ENCODE measurements at places on chromosomes 4 and X.

DNA sequence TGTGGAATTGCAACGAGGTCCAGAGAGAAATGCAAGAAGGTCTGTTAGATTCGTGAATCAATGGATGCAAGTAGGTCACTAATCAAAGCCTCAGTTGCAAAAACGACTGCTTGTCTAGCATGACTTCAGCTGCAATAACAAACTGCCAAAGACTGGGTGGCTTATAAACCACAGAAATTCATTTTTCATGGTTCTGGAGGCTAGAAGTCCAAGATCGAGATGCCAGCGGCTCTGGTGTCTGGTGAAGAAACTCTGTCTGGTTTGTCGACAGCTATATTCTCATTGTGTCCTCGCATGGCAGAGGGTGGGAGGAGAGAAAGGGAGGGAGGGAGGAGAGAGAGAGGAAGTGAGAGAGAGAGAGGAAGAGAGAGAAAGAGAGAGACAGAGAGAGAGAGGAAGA is 114.7 kb downstream of the MXRA5 start:
- H3K4me1 ChIP-seq: no peaks in the 10 kb centered on the region
- H3K27me3 ChIP-seq: no peaks in the 10 kb centered on the region
- DNase-seq: no peak
- no peak overlapping the region for H3K4me3 ChIP-seq
- no peaks in the 10 kb centered on the region for H3K36me3 ChIP-seq
- H3K27ac ChIP-seq: no peak overlapping the region

- H3K27me3 ChIP-seq: no peaks in the 10 kb centered on the region
- H3K27ac ChIP-seq: no peak within 1 kb of the TSS
- H3K4me3 ChIP-seq: no peak within 1 kb of the TSS
- H3K4me1 ChIP-seq: no peaks in the 10 kb centered on the region
- no peaks in the 10 kb centered on the region for H3K36me3 ChIP-seq
These were observed at the start of gene HPGDS for GRCh38 chr4:94342694-94343093. TSS of gene HPGDS (minus strand) at chr4:94342836. CDS start at chr4:94334629, 8,207 bp downstream.

DNA sequence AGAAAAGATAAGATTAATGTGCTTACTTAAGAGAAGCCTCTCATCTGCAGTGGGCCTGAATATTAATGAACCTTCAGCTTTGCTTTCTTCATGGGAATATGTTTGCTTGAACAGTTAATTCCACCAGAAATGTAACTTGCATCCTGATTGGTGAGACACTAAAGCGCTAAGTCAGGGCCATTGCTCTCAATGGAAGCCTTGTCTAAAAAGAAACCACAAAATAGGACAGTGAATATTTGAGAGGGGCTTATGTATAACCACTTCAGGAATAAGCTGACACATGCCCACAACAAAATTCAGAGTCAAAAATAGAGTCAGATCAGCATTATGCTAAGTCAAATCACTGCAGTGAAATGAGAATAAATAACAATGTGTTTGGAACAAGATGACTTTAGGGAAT is 1125.8 kb downstream of the STIM2 start:
- H3K4me3 ChIP-seq: no peak overlapping the region
- no peaks in the 10 kb centered on the region for H3K27me3 ChIP-seq
- no peaks in the 10 kb centered on the region for H3K36me3 ChIP-seq
- no peak for DNase-seq
- H3K27ac ChIP-seq: no peak overlapping the region
- no peaks in the 10 kb centered on the region for H3K4me1 ChIP-seq

DNA sequence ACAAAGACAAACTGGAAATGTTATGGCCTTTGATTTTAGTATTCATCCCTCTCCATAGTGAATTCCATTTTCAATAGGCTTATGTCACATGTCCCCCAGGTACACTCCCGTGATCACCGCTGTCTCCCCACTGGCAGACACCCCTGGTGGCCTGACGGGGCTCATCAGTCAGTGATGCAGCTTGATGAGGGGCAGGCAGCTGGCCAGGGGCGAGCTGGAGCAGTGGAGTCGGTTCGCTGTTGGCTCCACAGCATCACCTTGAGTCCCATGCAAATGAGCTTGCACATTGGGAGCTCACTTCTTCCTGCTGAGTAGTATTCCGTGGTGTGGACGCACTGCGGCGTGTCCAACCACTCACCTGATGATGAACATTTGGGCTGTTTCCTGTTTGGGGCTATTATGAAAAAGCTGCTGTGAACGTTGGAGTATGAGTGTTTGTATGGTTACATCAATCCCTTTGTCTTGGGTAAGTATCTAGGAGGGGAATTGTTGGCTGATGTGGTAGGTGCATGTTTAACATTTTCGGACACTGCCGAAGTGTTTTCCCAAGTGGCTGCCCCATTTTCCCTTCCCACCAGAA is 5.2 kb downstream of the TREX2 start:
- no peaks in the 10 kb centered on the region for H3K36me3 ChIP-seq
- H3K27me3 ChIP-seq: no peaks in the 10 kb centered on the region
- no peak overlapping the region for H3K27ac ChIP-seq
- no peak for DNase-seq

- no peak overlapping the region for H3K27ac ChIP-seq
- H3K4me3 ChIP-seq: no peak overlapping the region
- peaks cover 6% of the 10 kb centered on the region for H3K4me1 ChIP-seq
- no peaks in the 10 kb centered on the region for H3K36me3 ChIP-seq
- no peaks in the 10 kb centered on the region for H3K27me3 ChIP-seq
These were observed 123.0 kb downstream of the ENPP6 start for GRCh38 chr4:184094532-184095159.

DNA sequence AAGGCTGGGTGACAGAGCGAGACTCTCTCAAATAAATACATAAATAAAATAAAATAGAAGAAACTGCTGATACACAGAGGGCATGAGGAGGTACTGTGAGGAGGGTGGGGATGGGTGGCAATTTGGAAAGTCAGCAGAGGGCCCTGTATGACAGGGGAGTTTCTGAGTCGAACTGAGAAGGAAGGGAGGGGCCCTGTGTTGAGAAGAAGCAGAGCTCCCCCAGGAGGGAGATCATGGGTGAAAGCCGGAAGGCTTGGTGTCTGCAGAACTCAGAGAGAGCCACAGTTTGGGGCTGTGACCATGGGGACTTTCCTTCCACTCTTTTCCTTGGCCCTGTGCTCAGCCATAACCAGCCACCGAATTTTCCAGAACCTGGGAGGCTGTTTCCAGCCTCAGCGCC is 24.8 kb upstream of the AFAP1 start:
- no peaks in the 10 kb centered on the region for H3K36me3 ChIP-seq
- H3K4me3 ChIP-seq: no peak overlapping the region
- peak; percentile 77 for DNase-seq
- H3K27me3 ChIP-seq: no peaks in the 10 kb centered on the region

- DNase-seq: no peak
- no peaks in the 10 kb centered on the region for H3K36me3 ChIP-seq
- H3K4me1 ChIP-seq: no peaks in the 10 kb centered on the region
- H3K27ac ChIP-seq: no peak overlapping the region
- H3K4me3 ChIP-seq: no peak overlapping the region
- H3K27me3 ChIP-seq: no peaks in the 10 kb centered on the region
These were observed 922.5 kb downstream of the RPA4 start for GRCh38 chrX:97806238-97806637.

DNA sequence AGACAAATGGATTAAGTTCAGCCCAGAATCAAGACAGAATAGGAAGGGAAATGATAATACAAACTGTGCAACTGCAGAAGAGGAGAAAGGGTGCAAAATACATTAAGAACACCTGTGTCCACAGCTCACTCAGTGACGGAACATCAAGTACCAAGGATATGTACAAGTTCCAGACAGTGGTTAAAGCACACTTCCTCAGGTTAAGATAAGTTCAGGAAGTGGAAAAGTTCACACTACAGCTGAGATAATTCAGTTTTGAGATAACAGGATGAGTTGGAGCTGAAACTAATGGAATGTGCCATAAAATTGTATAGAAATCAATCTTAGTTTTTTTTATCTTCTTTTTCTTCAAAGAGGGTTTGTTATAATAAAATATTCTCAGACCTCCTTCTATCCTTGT is 419.4 kb downstream of the KCNIP4 start:
- no peaks in the 10 kb centered on the region for H3K27me3 ChIP-seq
- H3K4me3 ChIP-seq: no peak overlapping the region
- no peaks in the 10 kb centered on the region for H3K4me1 ChIP-seq
- no peaks in the 10 kb centered on the region for H3K36me3 ChIP-seq
- no peak overlapping the region for H3K27ac ChIP-seq

GRCh38 chr4:72340803-72341431 is 228.1 kb downstream of the ADAMTS3 start:
- DNase-seq: no peak
- no peaks in the 10 kb centered on the region for H3K4me1 ChIP-seq
- H3K36me3 ChIP-seq: no peaks in the 10 kb centered on the region
- no peak overlapping the region for H3K27ac ChIP-seq
- H3K27me3 ChIP-seq: no peaks in the 10 kb centered on the region

- H3K36me3 ChIP-seq: no peaks in the 10 kb centered on the region
- H3K4me3 ChIP-seq: no peak overlapping the region
- DNase-seq: no peak
- no peaks in the 10 kb centered on the region for H3K27me3 ChIP-seq
- H3K27ac ChIP-seq: no peak overlapping the region
- H3K4me1 ChIP-seq: no peaks in the 10 kb centered on the region
These were observed 320.3 kb downstream of the PCDH19 start for GRCh38 chrX:100089724-100090123.

- no peaks in the 10 kb centered on the region for H3K36me3 ChIP-seq
- H3K4me1 ChIP-seq: peaks cover 34% of the 10 kb centered on the region
- H3K27me3 ChIP-seq: no peaks in the 10 kb centered on the region
- H3K27ac ChIP-seq: no peak overlapping the region
- no peak overlapping the region for H3K4me3 ChIP-seq
These were observed 66.1 kb upstream of the ENPP6 start for GRCh38 chr4:184283659-184284335.

DNA sequence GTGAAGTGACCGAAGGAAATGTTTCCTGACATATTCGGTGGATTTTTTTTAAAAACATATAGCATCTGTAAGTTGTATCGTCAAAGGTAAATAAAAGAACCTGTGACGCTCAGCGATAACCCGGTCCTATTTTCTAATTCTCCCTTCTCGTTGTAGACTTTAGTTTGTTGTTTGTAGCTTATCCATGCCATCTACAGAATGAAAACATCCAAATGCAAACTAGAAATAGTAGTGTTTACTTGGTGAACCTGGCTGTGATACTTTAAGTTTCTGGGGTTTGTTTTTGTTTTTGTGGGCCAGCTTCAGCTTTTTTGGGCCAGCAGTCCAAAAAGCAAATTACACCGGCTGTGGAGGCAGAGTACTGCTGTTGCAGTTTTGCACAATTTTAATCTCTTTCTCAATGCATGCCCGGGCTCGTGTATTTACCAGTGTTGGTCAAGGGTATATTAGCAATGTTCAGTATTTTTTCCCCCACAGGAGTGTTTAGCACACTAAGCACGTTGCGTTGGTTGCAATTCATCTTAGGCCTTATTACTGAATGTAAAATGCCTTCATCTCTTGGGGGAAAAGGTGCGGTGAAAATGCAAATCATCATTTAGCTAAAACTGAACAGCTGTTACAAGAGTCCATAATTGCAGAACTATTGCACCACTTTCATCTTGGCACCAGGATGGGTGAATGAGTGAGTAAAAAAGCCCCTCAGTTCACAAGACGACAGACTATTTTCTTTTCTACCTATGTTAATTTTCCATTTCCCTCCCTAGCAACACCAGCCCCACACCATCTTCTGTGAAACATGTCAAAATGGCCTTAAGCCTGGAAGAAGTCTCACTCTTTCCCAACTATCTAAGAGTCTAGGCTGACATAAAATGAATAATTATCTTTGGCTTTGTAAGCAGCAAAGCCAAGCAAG is 1.7 kb upstream of the CNOT6L start:
- H3K4me1 ChIP-seq: peaks cover 28% of the 10 kb centered on the region
- peak overlapping the region; percentile 78 for H3K4me3 ChIP-seq
- no peaks in the 10 kb centered on the region for H3K36me3 ChIP-seq

DNA sequence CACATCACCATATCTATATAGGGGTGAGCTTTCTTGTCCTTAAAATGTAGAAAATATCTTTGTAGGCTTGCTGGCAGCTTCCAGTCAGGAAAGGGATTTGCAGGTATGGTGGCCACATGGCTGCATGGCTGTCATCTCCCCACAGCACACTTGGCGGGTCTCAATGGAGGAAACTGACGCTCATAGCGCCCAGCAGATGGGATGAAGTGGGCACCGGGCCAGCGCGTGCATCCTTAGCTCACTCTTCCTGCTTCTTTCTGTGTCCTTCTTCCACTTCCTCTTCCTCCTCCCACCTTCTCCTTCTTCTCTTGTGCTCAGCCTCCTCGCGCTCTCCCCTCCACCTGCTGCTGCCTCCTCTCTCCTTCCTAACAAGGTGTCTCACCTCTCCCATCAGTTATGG is 156.2 kb upstream of the PSAPL1 start:
- no peak overlapping the region for H3K4me3 ChIP-seq
- no peak overlapping the region for H3K27ac ChIP-seq
- no peaks in the 10 kb centered on the region for H3K27me3 ChIP-seq
- DNase-seq: no peak
- H3K4me1 ChIP-seq: no peaks in the 10 kb centered on the region
- no peaks in the 10 kb centered on the region for H3K36me3 ChIP-seq

DNA sequence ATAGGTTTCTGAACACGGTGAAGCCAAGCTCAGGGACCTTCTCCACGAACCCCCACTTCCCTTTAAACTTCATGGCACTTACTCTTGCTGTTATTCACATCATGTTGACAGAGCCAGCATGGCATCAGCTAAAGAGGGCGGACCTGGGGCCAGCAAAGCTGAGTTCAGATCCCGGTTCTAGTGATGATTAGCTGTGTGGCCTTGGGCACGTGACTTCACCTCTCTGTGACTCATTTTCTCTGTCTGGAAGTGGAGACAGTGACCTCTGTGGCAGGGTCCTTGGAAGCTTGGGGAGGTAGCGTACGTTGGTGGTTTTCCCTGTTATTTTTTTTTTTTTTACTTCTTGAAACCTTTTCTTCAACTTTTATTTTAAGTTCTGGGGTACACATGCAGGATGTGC is 13.4 kb downstream of the EVC start:
- no peak overlapping the region for H3K27ac ChIP-seq
- no peak overlapping the region for H3K4me3 ChIP-seq
- H3K4me1 ChIP-seq: no peaks in the 10 kb centered on the region
- DNase-seq: no peak

DNA sequence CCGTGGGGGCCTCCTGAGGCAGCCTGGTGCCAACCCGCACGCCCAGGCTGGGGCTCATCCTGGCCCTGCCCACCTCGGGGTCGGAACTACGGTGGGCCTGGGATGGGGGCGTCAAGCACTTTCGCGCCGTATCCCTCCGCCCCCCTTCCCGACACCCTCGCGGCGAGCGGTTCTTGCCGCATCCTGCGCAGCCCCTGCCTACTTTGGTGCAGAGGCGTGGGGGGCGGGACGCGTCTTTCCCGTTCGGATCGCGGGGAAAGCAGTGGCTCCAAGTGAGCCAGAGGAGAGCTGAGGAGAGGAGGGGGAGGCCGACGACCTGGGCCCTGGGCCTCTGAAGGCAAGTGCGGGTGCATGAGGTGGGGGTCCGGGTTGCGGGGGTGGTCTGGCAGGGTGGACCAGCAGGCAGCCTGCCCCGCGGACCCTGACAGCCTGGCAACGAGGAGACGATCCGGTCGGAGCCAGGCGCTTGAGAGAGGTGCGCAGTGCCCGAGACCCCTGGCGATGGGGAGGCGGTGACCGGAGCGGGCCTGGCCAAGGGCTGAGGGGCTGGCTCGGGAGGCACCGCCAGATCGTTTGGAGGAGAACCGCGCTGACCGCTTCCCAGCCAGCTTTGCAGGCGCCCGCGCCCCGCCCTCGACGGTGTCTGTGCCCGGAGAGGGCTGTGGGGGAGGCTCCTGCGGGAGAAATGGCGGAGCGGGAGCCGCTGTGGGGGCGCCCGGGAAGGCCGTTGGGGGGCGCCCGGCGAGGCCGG is at the start of gene GPRASP2:
GPRASP2 (plus strand) TSS at position 233 of the 751 bp plus-strand sequence. CDS start 2,422 bp downstream, outside the sequence.
- H3K36me3 ChIP-seq: no peaks in the 10 kb centered on the region
- H3K27me3 ChIP-seq: peaks cover 10% of the 10 kb centered on the region
- peak within 1 kb of the TSS; percentile 38 for H3K4me3 ChIP-seq

All from natural killer cell (primary cell).